Stimulated activated CD8-positive, alpha-beta memory T cell treated with anti-CD3 and anti-CD28 coated beads, Interleukin-4, amount 100 ng/mL, for 4 hours (primary cell): ENCODE measurements at places on chromosomes 16 and 17.

DNA sequence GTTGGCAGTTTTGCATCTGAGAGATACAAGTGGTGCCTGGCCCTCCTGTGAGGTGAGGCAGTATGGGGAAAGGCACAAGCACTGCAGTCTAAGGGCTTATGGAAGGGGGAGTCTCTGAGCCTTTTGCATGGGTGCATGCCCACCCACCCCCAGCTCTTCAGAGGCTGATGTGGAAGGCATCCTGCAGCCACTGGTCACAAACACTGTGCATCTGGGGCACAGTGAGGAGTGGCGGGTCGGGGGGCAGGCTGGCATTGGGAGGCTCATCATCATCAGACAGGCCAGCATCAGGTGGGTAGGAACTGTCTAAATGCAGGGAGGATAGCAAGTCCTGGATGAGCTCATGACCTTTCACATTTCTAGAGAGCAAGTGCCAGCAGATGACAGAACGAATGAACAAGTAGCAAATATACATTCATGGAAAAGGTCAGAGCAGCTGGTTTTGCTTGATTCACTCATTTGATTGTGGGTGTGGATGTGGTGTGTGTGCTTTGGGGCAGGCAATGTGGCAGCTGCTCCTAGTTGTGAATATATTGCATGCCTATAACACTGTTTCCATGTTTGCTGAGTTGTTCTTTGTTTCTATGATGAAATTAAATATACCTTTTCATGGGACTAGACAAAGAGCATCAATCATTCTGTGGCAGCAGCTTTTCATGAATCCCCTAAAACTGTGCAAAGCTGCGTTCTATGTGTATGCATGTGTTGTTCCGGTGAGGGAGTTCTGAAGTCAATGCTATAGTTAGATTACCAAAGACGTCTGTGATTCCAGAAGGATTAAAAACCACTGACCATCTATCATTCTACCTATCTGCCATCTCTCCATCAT is 29.2 kb downstream of the TRIM25 start:
- no peak for DNase-seq

GRCh38 chr16:29820730-29821642 is 724 bp downstream of the MVP start:
- DNase-seq = no peak

DNA sequence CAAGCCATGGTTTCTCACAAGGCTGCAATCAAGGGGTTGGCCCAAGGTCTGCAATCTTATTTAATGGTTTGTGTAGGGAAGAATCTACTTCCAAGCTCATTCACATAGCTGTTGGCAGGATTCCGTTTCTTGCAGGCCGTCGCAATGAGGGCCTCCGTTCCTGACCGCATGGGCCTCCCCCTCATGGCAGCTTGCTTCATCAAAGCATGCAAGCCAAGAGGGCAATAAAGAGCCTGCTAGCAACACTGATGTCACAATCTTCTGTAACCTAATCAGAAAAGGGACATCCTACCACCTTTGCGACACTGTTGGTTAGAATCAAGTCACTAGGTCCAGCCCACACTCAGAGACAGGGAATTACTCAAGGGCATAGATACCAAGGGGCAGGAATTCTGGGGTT is 95.5 kb downstream of the CCT6B start:
- DNase-seq = no peak

DNA sequence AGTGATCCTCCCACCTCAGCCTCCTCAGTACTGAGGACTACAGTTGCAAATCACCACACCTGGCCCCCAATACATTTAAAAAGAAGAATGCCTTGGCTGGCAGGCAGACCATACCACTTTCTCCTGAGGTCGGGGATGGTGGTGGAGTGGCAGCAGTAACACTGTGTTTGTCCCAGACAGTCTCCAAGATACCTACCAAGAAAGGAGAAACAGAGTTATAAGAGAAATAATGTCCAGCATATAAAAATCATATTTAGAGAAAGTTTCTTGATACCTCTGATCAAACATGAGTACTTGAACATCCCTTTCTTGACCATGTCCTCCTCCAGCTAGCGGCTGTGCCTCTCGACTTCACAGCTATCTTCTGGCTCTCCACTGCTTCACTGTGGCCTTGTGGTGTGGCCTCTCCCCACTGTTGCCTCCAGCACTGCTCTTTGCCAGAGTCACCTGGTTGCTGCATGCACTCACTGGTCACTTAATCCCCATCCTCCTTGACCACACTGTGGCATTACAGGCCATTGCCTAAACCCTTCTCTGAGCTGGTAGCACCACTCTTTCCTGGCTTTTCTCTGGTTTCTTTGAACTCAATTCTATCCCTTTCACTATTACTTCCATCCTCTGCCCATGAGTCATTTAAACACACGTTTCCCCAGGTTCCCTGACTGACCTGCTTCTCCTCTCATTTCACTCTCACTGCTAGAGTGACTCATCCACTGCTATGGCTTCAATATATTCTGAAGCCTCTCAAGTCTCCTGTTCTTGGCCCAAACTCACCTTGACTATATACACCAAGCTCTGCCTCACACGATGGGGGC is 45.2 kb downstream of the XPO6 start:
- DNase-seq = no peak

DNA sequence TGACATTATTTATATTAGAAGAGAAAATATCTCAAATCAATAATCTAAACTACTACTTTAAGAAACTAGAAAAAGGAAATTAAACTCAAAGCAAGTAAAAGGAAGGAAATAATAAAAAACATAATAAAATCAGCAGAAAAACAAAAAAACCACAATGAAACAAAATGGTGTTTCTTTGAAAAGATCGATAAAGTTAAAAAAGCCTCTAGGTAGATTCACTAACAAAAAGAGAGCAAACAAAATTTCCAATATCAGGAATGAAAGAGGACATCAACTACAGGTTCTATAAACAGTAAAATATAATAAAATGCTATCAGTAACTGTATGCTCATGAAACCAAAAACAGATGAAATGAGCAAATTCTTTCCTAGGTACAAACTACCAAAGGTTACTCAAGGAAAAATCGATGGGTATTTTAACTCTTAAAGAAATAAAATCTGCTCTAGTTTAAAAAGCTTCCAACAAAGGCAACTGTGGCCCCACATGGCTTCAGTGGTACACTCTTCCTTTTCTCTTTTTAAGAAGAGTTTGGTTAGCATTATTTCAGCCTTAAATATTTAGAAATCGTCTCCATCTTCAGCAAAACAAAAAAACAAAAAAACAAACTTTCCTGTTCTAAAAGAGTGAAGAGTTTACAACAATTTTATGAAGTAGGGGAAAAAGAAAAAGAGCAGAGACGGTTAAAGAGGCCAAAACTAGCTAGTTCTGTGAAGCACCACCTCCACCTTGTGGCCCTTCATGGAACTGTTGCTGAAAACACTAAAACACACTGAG is 102.2 kb downstream of the TRIM37 start:
- peak; percentile 45 for DNase-seq

DNA sequence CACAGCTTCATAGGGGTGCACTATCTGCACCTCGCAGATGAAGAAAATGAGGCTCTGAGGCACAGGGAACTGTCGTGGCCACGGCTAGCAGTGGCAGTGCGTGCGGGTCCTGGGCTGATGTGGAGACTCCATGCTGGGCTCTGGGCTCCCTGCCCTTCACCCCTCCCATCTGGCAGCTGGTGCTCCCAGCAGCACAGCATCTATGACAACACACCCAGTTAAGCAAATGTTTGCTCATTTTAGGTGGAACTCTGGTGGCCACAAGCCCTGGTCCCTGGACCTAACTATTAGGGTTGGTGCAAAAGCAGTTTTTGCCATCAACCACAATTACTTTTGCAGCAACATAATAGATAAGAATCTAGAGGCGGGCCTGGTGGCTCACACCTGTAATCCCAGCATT is 30.9 kb downstream of the IFT140 start:
- no peak for DNase-seq

DNA sequence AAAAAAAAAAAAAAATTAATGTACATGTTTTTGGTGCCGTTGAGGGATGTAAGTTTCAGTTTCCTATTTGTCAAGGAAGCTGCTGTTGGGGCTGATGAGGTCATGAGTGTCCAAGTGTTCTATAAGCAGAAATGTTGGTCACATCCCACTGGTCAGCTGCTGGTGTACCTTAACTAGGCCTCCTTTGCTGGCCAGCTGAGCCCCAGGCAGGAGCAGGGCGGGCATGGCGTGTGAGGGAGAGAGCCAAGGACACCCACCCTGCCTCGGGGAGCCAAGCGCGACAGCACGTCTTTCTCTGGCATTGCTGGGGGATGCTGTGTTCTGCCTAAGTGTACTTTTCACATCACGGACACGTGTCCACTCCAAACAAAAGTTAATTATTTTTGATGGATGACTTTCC is 108.1 kb upstream of the CDC42EP4 start:
- DNase-seq = no peak

- DNase-seq = no peak
These were observed 94.1 kb downstream of the MRM3 start for GRCh38 chr17:876272-876671.

DNA sequence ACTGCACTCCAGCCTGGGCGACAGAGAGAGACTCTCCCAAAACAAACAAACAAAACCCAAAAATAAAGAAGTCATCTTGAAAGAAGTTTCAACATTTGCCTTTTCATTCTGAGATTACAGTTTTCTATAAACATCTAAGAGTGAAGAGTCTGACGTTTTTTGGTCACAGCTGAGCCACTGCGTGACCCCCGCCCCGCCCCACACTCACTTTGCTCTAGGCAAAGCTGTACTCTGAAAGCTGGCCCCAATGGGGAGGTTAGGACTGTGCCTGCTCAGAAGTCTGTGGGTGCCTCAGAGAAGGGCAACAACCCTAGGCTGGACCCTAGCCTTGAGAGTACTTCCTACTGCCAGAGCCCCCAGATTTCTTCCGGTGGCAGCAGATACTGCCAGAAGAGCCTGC is 19.3 kb downstream of the CYB5D2 start:
- no peak for DNase-seq

GRCh38 chr16:22330326-22330725 is 33.1 kb downstream of the POLR3E start:
- no peak for DNase-seq
